ENCODE measurements at places on chromosomes 16 and 17.

DNA sequence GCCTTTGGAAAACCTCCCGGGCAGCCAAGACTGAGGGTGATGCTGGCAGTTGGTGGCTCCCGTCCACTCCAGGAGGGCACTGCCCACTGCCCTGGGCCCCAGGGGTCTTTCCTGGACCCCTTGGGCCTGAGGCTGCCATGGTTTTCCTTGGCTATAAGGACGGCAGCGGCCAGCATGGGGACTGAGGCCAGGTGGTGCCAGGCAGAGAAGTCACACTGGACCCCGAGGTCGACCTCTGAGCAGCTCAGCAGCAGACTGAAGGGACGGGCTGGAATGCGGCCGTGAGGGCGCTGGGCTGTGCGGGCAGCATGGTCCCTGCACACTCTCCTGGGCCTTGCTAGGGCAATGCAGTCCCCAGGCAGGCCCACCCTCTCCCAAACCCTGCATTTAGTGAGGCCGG lies 55.6 kb upstream of the GNG13 start:
- no peak for DNase-seq

DNA sequence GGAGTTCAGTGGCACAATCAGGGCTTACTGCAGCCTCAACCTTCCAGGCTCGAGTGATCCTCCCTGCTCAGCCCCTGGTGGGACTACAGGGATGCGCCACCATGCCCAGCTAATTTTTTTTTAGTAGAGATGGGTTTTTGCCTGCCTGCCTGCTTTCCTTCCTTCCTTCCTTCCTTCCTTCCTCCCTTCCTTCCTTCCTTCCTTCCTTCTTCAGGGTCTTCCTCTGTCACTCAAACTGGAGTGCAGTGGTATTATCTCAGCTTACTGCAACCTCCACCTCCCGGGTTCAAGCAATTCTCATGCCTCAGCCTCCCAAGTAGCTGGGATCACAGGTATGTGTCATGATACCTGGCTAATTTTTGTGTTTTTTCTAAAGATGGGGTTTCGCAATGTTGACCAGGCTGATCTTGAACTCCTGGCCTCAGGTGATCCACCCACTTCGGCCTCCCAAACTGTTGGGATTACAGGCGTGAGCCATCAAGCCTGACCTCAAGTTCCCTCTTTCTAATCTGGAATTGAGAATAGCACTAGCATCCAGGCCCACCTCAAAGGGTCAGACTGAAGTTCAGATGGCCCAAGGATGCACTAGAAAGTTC lies 45.3 kb downstream of the PRAC1 start:
- DNase-seq = no peak

DNA sequence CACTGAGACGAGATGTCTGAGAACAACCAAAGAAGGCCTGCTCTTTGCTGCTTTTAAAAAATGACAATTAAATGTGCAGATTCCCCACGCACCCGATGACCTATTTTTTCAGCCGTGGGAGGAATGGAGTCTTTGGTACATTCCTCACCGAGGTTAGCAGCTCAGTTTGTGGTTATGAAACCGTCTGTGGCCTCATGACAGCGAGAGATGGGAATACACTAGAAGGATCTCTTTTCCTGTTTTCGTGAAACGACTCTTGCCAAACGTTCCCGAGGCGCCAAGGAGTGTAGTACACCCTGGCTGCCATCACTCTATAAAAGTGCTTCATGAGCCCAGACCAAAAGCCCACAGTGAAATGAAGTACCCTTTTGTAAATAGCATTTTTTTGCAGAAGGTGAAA lies 87.8 kb downstream of the CRISPLD2 start:
- DNase-seq = no peak

DNA sequence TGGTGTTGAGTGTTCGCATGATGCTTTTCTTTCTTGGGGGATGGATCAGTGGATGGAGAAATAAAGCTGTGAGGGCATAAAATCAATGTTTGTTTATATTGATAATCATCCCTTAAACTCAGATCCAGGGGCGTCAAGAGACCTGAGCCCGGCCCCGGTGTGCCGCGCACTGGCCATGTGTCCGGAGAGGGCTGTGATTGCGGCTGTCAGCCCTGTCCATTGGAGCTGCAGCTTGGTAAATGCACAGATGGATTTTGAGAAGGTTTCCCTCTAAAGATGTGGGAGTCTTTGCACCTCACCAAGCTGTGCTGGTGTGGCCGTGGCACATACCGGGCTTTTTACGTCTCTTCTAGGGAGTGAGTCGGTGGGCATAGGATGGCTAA lies 21.6 kb upstream of the ZNF750 start:
- DNase-seq = no peak

- no peak for DNase-seq
Measured at GRCh38 chr16:17370223-17370707, 100.5 kb downstream of the XYLT1 start.

DNA sequence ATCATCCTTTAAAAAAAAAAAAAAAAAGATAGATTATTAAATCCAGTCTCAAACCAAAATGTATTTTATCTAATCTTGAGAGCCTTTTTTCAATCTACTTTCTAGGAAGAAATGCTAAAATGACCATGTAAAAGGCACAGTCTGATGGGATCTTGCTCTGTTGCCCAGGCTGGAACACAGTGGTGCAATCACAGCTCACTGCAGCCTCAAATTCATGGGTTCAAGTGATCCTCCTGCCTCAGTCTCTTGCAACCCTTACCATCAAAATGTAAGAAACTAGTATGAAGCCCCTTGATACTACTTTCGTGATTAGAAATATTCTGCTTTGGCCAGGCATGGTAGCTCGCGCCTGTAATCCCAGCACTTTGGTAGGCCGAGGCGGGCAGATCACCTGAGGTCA lies 70.8 kb downstream of the HELZ start:
- DNase-seq = no peak

DNA sequence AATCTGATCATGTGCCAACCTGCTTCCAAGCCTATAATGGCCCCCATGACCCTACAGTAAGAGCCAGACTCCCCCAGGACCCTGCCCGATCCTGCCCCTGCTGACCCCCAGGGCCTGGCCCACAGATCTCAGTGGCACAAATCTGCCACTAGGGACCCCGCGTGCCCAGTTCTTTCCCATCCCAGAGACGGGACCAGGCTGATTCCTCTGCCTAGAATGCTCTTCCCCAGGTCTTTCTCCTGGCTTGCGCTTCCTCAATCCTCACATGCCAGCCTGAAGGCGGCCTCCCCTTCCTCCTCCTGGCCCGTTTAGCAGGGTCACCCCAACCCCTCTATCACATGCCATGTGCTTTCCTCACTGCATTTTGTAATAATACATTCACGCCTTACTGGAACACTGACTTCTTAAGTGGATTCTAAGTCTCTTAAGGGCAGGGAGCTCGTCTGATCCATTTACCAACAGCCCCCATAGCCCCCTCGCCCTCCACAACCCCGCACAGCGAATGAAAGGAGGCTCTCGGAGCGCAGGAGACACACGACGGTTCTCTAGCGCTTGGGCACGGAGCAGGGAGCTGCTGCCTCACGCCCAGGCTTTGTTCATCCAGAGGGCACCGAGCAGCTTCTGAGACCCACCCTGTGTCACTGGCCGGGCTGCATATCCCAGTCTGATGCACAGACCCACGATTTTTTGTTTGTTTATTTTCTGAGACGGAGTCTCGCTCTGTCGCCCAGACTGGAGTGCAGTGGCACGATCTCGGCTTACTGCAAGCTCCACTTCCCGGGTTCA lies 1.2 kb downstream of the TRIM65 start:
- DNase-seq = peak; percentile 26

DNA sequence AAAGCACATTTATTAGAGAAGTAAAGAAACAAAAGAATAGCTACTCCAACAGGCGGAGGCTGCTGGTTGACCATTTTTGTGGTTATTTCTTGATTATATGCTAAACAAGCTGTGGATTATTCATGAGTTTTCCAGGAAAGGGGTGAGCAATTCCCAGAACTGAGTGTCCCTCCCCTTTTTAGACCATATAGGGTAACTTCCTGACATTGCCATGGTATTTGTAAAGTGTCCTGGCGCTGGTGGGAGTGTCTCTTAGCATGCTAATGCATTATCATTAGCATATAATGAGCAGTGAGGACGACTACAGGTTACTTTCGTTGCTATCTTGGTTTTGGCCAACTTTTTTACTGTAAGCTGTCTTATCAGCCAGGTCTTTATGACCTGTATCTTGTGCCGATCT lies 12.2 kb upstream of the HS3ST4 start:
- no peak for DNase-seq

- DNase-seq = no peak
Measured at GRCh38 chr16:59566446-59566845, 832.3 kb upstream of the GOT2 start.

DNA sequence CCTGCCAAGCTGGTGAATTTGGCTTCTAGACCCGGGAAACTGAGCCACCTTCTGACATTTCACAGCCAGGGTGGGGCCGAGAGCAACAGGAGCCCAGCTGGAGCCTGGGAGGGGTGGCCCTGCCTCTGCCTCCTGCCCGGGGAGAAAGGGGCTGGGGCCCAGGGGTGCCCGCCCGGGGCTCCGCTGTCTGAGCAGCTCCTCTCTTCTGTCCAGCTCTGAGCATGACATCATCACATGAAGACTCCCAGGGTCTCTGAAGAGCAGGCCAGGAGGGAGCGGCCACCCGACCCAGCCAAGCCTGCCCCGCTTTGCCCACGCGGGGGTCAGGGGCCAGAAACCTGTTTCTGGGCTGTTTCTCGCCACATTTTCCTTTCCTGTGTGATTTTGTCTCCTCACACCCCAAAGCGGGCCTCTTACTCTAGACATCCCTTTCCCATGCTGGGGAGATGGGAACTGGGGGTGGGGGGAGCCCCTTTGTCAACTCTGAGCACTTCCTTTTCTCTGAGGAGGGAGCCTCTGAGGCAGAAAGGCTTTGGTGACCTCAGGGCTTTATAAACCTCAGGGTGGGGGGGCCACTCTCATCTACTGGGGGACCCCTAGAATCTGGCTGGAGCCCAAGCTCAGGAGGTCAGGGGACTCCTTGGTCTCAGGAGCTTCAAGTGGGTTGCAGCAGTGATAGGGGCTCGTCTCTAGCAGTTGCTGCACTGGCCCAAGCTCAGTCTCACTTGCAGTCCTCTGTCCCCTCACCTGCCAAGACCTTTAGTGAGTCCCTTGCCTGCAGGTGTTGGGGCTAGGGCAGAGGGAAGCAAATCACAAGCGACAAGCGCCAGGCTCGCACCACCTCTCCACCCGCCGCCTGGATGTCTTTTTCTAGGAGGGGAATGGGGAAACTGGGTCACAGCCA lies 7.6 kb downstream of the UBALD2 start:
- no peak for DNase-seq

GRCh38 chr16:64017796-64018195 lies 1104.1 kb downstream of the CDH11 start:
- DNase-seq = no peak

DNA sequence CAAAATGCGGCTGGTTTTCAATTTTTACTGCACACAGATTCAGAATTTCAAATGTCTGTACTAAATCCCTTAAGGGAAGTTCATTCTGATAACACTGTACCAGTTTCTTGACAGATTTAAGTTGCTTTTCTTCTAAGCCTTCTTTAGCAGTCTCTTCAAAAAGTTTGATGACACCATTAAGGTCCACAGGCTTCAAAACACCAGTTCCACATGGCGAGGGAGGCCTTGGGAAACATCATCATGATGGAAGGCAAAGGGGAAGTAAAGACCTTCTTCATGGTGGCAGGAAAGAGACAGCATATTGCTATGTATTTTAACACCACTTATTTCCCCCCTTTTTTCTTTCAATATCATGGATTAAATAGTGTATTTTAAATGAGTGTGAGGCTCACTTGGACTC lies 24.5 kb downstream of the NLRC5 start:
- DNase-seq = no peak

DNA sequence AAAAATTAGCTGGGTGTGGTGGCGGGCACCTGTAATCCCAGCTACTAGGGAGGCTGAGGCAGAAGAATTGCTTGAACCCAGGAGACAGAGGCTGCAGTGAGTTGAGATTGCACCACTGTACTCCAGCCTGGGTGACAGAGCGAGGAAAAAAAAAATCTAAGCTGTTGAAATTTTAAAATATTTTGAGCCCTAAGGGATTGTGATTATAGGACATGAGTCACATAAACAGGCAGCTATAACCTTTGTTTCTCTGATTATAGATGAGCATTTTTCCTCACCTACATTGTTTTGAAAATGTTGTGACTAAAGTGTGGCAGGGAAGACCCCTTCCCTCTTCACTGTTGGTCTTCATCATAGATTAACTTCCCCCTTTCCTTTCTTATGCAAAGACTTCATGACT lies 135.5 kb downstream of the MGAT5B start:
- no peak for DNase-seq

DNA sequence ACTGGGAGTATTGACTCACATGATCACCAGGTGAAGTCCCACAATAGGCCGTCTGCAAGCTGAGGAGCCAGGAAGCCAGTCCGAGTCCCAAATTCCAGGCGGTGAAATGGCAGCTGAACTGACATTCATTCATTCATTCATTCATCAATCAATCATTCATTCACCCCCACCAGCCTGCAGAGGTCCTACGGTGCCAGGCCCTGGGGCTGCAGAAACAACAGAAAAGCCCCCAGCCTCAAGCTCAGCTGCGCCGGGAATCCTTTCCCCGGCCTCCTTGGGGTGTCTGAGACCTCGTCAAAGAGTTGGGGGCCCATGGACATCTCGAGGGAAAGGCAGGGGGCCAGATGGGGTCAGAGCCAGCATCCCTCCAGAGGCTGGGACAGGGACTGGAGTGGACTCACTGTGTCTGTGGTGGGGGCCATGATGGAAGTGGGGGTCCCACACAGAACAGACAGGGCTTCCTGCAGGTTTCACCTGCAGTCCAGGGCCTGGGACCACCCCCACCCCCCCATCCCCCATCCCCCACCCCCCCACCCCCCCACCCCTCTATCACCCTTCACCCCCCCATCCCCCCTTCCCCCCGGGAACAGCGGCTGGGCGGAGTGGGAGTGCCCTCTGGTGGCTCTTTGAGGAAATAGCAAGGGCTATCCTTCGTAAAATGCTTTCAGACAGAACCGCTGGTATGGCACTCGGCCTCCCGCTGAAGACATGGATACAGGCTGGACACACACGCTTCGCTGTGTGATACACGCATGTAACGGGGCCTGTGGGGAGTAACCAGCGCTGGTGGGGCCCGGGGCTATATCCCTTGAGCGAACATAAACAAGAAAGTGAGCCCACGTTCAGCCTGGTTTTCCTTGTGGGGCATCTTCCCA lies 8.5 kb upstream of the ZC3H18 start:
- DNase-seq = peak; percentile 23

GRCh38 chr16:1525871-1526607 lies 7.4 kb upstream of the TMEM204 start:
- DNase-seq = no peak

DNA sequence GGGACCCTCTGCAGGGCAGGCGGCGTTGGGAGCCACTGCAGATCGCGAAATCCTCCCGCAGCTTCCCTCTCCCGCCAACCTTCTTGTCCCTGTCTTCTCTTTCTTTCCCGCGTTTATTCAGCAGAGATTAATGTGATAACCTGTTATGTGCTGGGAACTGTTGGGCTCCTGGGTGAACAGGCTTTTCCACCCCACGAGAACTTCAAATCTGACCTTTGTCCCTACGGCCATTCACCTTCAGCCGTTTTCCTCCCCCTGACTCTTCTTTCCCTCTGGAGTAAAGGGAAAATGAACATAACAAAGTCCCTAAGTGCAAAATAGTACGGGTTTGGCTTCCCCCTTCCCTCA lies 15.2 kb upstream of the KPNA2 start:
- DNase-seq = no peak

All from NCI-H460 (cell line).